ENCODE measurements at places on chromosomes 3 and 15.

- no peak for DNase-seq
Measured at GRCh38 chr3:173983343-173983742, 585.8 kb downstream of the NLGN1 start.

DNA sequence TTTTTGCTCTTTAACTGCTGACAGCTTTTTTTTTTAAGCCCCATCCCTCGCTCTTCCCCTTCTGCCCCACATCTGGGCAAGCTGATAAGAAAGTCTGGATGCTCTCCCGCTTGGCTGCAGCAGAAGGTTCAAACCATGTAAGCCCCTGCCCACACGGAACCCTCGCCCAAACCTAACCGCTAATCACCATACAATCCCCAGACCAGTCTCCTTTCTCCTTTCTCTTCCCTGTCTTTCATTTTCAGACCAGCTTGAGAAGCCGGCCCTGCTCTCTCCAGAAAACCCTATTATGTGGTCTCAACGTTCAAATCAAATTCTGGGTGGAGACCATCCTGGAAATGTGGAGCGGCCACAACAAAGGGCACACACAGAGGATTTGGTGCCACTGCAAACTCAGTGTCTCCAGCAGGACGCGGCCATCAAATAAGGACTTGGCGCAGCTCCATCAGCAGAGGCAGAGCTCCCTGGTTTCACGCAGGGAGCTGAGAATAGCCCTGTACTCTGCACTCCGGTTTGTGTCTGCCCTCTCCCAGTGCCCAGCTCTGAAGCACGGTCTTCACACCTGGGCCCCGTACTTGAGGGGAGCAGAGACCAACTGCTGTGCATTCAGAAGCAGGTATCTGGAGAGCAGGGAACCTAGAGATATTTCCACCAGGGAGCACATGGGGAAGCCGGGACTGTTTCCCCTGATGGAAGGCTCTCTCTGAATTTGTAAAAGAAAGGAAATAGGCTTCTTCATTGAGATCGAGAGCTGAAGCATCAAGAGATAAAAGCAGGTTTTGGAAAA, 92.6 kb downstream of the XXYLT1 start:
- DNase-seq: no peak

- no peak for DNase-seq
Measured at GRCh38 chr3:31924610-31925270, 56.3 kb downstream of the OSBPL10 start.

DNA sequence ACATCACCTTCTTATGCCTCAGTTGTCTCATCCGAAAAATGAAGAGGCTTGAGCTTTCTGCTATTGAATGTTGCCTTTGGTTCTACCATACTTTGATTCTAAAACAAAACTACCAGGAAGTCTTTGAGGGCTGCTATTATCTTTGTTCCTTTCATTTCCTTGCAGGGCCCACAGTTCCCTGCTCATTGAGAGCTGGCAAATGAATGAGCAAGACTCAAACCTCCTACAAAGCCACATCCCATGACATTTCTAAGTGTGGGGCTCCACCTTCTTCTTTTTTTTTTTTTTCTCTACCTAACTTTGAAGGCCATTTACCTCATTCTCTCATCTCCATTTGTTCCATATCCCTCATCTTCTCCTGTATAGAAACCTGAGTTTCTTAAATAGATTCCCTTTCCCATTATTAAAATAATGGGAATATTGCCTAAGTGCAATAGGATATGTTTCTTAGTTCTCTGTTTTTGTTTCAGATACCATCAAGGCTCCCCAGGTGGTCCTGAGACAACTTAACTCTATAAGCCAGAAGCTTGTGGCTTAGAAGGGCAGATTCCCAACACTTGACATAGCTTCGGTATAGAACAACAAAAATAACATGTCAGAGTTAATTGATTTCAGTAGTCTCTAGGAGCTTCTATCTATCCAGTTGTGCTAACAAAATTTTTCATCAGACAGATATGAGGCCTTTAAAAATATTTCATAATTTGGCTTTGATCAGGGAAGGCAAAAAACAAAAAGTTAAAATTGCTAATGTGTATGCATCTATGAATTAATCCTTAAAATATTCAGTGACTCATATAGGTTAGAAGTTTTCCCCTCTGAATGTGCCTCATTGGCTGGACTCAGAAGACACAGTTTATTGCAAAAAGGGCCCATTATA, 951.6 kb downstream of the TUSC7 start:
- no peak for DNase-seq

DNA sequence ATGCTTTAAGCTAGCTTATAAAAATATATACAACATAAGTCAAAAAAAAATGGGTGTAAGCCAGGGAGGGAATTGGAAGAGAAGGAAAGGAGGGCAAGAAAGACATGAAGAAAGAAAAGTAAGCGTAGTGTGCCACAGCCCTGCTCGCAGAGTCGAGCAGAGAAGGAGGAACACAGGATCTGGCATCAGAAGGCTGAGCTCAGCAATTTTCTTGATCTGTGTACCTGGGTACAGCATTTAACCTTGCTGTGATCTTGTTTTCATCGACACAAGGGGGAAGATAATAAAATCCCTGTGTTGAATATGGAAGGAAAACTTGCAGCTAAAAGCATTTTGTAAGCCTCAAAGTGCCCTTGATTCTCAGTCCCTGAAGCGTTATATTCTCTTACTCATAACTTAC, 23.7 kb upstream of the C2CD4B start:
- DNase-seq: no peak

DNA sequence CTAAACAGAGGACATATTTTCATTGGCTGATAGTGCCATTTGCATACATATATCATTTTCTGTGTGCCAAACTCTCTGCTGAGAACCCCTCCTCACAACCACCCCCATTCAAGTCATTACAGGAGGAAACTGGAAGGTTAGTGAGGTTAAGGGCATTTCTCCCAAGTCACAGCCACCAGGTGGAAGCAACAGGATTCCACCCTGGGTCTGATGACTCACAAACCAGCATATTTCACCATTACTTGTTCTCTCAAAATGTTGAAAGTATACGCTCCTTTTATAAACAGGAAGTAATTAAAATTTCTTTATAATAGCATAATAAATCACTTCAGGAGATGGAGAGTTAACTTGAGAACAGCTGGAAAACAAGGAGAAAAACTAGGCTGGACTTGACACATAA, 398.6 kb upstream of the WNT5A start:
- no peak for DNase-seq

GRCh38 chr3:127694467-127695215, 21.9 kb downstream of the ABTB1 start:
- DNase-seq: peak; percentile 74

DNA sequence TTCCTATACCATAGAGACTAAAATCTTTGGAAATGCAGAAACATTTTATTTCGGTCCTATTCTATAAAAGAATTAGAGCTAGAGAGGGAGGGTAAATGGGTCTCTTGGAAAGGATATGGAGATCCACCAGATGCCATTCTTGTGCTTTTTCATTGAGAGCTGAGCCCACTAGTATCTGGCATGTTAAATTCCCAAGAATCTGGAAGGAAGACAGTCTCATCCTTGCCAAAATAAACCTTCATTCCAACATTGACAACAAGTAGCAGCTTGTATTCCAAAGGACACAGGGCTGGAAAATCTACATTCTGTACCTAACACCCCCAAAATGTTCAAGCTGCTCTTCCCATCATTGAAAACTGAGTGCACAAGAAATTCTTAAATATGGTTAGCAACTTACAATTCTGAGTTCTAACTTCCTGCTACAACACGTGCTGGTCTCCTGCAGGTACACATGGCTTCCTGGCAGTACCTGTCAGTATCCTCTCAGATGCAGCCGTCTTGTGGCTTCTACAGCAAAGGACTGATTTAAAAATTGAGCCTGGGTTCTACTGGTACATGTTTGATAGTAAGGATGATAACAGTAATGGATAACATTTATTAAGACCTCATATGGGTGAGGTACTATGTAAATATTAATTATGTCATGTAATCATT, 348.1 kb downstream of the SV2B start:
- no peak for DNase-seq

DNA sequence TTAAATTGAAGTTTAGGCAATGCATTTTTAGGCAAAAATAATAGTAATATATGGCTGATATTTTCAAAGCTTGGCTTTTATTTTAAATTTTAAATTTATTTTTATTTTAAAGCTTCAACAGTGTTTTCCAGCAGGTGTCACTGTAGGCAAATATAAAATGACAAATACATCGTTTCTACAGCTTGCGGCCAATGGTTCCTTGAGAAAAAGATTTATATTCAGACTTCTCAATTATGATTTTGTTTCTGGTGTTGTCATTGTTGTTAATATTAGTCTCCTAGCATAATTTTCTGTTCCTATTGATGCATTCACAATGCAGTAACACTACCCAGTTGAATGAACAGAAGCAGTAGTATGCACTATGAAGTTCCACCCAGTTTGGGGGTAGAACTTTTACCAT, 220.7 kb upstream of the DNAJC19 start:
- DNase-seq: peak; percentile 2

DNA sequence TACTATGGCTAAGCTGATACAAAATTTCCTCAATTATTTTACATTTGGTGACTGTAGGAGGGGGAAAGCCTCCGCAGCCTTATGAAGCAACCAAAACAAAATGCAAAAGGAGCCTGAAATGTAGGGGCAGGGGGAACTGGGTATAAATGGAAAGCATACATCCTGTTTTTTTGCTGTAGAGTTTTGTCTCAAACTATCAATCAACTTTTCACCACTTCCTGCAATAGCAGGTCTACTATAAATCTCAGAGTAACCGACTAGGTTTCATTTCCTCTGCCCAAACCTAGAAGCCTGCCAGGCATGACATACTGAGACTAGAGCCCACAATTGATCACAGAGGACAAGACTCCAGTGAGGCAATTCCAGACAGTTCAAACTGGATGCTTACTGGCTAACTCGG, 91.3 kb downstream of the SHQ1 start:
- no peak for DNase-seq

DNA sequence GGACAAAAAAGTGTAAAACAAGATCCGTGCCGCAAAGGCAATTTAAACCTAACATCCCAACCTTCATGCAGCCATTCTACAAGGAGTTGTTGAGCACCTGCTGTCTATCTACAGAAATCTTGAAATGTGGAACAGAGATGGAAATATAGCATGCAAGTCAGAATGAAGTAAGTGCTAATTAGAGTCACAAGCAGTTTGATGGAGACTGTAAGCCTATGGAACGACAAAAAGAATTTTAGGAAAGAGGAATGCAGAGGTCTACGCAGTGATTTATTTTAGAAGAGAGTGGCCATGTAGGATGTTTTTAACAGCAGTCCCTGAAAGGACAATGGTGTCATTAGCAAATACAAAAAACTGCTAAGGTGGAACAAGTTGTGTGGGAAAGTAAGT, 851 bp upstream of the DCBLD2 start:
- DNase-seq: no peak

GRCh38 chr3:129226374-129226773, 23.0 kb upstream of the COPG1 start:
- no peak for DNase-seq

- no peak for DNase-seq
Measured at GRCh38 chr3:153331676-153332075, 169.7 kb downstream of the RAP2B start.

- DNase-seq: no peak
Measured at GRCh38 chr3:40524222-40524567, 565 bp upstream of the ZNF621 start.

GRCh38 chr15:89575656-89576416, 567 bp downstream of the TICRR start:
- no peak for DNase-seq

DNA sequence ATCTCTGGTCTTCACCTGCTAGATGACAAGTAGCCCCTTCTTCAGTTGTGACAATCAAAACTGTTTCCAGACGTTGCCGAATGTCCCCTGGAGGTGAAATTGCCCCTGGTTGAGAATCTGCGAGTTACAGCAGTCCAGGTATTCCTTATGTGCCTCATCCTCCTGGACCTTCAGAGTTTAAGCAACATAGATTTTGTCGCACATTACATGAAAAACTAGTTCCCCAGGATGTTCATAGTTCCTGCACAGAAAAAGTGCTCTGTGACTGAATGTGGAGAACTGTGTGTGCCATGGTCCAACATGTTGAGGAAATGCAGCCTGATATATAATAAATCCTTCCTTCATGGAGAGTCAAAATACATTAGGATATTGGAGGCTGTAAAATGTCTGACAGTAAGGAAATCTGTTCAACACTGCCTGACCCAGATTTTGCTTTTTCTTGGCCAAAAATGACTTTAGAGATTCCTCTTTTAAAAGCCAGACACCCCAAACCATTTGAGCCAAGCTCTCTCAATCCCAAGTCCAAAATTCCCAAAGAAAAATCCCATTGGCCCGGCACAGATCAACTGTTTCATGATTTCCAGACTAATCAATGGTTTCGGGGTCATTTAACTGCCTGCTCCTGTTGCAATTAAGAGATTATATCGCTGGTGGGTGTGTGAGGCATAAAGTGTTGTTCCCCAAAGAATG, 20.4 kb upstream of the SHC4 start:
- no peak for DNase-seq

GRCh38 chr3:14929310-14930074, 17.9 kb upstream of the NR2C2 start:
- DNase-seq: no peak

DNA sequence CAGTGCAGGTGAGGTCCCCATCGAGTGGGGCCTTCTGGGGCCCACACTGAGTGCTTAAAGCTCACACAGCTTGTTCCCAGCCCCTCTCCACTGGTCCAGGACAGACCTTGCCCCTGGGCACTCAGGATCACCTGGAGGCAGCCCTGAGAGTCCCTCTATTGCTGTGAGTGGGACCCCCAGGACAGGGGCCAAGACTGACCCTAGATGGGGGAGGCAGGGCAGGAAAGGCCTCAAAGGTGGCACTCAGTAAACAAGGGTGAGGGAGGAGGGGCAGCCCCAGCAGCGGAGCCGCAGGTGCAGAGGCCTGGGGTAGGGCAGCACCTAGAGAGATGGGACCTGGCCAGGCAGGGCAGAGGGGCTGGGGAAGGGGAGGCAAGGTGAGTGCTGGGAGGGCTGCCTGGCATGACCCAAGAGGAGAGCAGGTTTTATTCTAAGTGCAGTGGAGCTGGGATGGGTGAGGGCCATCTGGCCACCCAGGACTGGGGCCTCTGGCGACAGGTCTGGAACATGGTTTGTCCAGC, 27.9 kb downstream of the CFAP100 start:
- DNase-seq: no peak

GRCh38 chr3:53083949-53084309, 38.1 kb upstream of the SFMBT1 start:
- DNase-seq: no peak

DNA sequence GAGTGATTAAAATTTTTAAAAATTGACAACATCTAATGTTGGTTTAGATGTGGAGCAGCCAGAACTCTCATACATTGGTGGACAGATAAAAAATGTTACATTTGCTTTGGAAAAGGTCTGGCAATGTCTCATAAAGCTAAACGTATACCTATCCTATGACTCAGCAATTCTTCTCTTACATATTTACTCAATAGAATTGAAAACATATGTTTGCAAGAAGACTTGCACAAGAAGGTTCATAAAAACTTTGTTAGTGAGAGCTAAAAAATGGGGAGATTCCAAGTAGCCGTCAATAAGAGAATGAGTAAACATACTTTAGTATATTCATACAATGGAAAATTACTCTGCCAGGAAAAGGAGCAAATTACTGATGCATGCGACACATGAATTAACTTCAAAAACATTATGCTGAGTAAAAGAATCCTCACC, 30.0 kb downstream of the MASP1 start:
- DNase-seq: no peak

Data from NCI-H1694 (cell line).